ENCODE measurements at places on chromosomes 5 and 9.
A peak's percentile ranks its signal among the peaks of the same experiment; 100 is the strongest.

- no peak for DNase-seq
These were observed 619.4 kb upstream of the KLF4 start for GRCh38 chr9:108108852-108109448.

GRCh38 chr9:34252670-34253459 is 74.0 kb downstream of the UBAP1 start:
- DNase-seq: no peak

- no peak for DNase-seq
These were observed 1.5 kb downstream of the SPDL1 start for GRCh38 chr5:169584998-169585451.

DNA sequence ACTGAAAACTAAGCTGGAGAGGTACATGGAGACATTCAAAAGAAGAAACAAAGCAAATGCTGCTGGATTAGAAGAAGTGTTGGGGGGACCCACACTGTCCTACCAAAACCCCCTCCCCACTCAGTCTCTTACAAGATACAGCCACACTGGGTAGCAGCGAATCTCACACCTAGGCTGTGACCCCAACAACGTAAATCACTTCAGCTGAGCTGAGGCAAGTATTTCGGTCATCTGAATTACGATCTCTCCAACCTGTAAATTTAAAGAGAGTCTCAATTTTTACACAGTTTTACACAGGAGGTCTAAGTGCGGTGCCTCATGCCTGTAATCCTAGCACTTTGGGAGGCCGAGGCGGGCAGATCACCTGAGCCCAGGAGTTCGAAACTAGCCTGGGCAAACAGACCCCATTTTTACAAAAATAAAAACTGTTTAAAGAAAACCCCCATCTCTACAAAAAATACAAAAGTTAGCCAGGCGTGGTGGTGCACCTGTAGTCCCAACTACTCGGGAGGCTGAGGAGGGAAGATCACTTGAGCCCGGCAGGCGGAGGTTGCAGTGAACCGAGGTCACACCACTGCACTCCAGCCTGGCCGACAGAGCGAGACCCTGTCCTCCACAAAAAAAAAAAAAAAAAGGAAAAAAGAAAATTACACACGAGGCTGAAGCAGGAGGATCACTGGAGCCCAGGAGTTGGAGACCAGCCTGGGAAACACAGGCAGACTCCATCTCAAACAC is 3.4 kb downstream of the CAMSAP1 start:
- DNase-seq: no peak

GRCh38 chr5:10982626-10983025 is 221.6 kb upstream of the DAP start:
- no peak for DNase-seq

GRCh38 chr9:133848471-133849109 is 110.4 kb upstream of the SARDH start:
- DNase-seq: no peak

GRCh38 chr5:29134418-29134817 is 2059.1 kb upstream of the CDH6 start:
- DNase-seq: no peak

DNA sequence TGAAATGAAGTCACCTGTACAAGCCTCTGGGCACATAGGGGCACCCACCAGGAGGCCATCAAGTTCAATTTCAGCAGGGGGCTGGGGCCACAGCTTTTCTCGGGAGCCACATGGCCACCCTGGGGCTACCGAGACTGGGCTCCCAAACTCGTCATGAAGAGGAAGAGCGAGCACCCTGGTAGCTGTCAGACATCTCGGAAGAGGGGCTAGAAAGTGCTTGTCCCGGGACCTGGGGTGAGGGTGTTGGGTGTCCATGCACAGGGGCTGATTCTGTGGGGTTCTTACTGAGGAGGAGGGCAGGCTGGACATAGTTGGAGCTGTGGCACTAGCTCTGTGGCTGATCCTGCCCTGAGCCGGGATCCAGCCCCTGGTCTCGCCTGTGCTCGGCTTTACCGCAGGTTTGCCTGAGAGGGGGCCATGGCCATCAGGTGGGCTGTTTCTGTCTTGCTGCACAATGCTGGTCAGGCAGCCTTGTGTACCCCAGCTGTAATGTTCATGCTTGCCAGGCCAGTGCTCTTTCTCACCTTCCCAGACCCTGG is 70.3 kb downstream of the PHF2 start:
- DNase-seq: no peak

DNA sequence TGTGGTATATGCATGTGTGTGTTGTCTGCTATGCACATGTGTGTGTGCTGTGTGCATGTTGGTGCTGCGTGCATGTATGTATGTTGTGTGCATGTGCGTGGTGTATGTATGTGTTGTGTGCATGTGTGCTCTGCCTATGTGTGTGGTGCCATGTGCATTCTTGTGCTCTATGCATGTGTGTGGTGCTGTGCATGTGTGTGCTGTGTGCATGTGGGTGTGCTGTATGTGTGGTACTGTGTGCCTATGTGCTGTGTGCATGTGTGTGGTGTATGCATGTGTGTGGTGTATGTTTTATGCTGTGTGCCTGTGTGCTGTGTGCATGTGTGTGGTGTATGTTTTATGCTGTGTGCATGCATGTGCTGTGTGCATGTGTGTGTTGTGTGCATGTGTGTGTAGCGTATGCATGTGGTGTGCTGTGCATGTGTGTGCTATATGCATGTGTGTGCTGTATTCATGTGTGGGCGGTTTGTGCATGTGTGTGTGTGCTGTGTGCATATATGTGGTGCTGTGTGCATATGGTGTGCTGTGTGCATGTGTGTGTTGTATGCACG is 4.7 kb upstream of the RASGEF1C start:
- DNase-seq: no peak

DNA sequence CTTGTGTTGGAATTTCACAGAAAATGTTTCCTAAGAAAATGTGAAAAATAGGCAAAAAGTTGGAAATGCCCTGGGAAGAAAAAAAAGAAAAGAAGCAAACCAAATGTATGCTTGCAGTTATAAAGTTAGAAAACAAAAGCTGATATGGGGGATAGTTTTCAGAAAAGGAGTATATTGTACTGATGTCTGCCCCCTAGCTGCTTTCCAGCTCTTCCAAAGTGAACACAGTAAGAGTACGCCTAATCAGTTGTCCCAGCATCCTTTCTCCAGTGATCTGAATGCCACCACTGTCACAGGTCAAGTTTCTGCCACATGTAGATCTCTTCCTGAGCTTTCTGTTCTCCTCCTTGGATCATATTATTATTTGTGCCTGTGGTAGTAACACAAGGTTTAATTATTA is 5.8 kb downstream of the TYRP1 start:
- no peak for DNase-seq

DNA sequence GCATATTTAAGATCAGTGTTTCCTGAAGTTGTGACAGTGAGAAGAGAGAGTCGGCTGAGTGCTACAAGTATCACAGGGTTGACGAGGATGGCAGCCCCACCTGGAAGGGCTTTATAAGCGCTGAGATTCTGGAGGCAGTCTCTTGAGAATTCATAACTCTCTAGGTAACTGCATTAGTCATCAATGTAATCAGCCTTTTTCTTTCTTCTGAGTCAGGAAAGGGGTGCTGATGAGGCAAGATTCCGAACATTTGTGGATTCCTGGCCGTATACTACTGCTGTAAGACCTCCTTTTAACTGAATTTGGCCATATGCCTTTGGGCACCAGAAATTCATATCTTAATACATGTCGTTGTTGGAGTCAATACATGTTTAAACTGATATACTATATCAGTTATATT is 6.6 kb upstream of the RNF20 start:
- no peak for DNase-seq

- DNase-seq: no peak
These were observed 159.0 kb downstream of the CPLANE1 start for GRCh38 chr5:37090123-37090726.

GRCh38 chr5:121572061-121572460 is 279.6 kb upstream of the FTMT start:
- no peak for DNase-seq

DNA sequence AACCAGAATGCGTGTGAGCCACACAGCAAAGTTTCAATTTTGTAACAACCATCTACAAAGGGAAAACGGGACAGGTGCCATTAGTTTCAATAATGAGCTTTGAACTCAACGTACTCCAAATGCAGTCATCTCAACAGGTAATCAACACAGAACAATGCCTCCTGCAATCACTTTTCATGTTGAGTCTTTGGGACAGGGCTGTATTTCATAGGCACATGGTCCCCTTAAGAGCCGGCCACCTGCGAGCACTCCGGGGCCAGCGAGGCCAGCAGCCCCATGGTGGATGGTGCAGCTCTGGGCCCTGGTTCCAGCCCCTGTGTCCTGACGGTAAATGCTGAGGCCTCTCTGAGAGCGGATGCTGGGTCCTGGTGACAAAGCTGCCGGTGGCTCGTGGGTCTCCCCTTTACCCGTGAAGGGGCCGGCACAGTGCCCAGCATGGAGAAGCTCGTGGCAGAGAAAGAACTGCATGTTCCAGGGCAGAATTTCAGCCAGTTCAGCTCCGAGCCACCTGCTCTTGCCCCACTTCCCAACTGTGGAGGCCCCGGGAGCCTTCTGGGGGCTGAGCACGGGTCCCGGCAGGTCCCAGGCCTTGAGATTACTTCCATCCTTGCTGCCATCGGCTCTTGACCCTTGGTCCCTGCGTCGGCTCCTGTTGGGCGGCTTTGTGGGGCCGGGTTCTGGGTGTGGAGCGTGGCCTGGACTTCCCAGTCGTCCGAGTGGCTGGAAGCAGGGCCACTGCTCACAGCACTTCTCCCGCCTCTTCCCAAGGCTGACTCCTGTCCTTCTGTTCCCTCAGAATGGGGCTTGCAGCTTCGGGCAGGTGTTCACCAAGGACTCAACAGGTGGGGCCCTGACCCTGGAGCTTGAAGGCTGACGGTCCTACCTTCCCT is 26.1 kb upstream of the RNU6ATAC start:
- DNase-seq: no peak

DNA sequence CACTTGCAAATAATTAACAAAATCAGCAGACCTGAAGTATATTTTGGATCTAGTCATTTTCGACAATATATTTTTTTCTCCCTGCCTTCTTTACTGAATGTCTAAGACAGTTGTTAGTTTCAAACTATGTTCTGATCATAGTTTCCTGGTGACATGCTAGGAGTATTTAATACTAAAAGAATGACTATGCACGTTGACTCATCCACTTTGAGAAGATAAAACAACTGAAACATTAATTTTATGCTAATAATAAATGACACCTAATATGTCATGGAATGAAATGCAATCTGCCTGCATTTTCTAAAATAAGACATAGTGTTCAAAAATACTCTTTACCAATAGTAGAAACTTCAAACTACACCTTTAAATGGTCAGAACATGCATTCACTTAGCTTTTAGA is 2123.7 kb upstream of the C9orf72 start:
- DNase-seq: no peak

DNA sequence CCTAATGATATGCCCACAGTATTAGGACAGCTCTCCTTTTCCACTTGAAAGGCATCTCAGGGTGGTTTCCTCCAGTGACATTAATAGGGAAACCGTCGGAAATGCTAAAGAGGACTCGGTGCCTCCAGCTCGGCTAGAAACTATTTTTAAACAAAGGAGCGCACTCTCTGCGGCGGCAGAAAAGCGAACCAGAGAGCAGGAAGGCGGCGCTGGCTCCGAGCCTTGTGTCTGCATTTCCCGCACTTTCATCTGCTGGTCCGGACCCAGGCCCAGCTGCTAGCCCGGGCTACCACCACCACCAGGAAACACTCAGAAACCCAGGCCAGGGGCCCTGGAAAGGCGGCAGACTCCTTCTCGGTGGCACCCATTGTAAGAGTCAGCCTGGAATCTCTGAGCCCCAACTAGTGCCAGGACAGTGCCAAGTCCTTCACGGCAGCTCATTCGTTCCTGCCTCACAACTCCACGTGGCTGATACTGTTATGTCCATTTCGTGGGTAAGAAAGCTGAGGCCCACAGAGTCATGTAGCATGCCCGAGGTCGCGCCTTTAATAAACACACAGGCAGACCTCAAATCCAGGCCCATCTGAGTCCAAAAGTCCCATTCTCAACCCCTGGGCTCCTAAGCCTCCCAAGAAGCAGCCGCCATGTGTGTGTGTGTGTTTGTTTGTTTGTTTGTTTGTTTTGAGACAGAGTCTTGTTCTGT is 73.9 kb downstream of the VAV2 start:
- no peak for DNase-seq

DNA sequence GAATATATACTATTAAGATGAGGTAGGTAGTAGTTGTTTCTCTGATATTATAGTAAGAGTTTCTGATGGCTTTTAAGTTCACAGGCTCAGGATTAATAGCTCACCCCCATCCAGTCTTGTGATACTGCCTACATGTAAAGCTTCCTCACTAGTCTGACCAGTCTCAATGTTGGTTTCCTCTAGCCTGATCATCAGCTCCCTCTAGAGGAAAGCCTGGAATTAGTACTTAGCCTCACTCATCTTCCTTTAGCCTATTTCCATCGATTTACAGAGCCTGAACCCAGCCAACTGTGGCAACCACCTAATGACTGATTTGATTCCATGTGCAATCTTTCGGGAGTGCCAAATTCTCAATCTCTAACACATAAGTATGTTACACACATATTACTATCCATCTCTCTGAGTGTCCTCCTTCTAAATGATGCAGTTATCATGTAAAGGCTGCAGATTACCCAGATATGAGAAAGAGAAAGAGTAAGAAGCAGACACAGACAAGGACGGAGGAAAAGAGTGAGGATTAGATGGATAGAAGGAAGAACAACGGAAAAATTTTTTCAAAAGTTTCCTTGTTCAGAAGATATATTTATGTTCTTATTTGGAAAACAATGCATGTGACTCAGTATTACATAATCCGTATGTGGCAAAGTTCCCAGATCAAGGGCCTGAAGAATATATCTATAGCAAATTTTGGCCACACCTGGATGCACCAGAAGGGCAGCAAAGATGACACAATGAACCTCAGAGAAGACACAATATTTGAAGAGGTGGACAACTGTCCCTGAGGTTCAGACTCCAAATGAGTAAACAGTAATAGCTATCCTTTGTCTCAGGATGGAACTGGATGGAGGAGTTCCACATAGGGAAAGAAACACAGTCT is 333.7 kb downstream of the ELAVL2 start:
- no peak for DNase-seq

GRCh38 chr9:35646153-35646532 is 4.6 kb downstream of the SIT1 start:
- peak; percentile 51 for DNase-seq

GRCh38 chr5:143758750-143759149 is 53.2 kb upstream of the HMHB1 start:
- DNase-seq: no peak

GRCh38 chr5:4339949-4340348 is 744.3 kb downstream of the IRX1 start:
- DNase-seq: no peak

DNA sequence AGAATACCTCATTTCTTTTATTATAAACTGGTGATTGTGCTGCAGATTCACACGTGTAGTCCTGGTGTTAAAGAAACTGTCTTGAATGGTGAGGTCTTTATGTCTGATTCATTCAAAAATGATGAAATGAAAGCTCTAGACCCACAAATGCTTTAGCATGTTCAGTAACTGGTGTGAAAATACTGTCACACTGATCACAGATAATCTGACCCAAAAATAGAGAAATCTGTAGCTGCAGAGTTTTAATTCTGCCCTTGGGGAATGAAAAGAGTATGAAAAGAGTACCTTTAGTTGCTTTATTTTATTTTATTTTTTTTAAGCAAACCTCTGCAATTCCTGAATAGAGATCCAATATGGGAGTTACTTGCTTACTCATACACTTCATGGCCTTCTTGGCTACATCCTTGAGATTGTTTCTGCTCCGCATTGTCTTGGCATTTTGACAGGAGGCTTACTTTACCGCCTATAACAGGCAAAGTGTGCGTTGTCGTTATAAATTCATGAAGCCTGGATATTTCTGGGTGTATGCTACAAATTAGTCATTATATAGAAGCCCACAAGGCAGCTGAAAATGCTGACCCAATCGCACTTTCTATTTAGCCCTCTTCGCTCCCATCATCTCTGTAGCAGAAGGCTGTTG is 2.7 kb downstream of the RGMB start:
- DNase-seq: no peak

GRCh38 chr5:100877274-100877673 is 25.8 kb downstream of the ST8SIA4 start:
- DNase-seq: no peak

Data from DMS79 (cell line).